Stimulated activated CD4-positive, alpha-beta T cell treated with anti-CD3 and anti-CD28 coated beads, TNF-alpha, amount 100 ng/mL, for 1 hour (primary cell): ENCODE measurements at places on chromosomes 12 and 14.

GRCh38 chr12:2212971-2213869 is 160.4 kb downstream of the CACNA1C start:
- no peak for DNase-seq

DNA sequence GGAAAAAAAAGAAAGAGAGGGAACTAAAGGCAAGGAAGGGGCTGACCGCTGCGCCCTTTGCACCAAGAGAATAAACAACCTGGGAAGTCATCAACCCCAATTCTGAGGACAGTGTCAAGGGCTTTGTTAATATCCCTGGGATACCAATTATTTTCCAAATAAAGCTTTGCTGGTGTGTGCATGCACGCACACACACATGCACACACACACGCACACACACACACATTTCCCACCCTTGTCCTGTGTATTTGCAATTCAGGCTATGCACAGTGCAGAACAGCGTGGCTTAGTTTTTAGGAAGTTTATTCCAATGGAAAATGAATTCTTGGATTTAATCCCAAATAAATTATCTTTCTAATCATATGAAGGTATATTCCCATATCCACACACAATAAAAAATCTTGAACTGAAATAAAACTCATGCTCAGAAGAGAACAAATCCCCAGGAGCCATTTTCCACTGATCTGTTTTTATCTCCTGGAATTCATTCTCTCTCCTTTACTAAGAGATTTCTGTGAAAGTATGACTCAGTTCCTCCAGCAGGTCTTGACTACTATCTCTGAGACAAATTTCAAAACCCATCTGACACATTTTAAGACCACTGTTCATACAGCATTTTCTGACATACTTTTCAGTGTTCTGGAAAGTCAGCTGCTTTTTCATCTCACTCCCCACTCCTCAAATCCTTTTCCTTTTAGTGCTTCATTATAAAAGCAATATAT is 334.4 kb upstream of the ATP2B1 start:
- DNase-seq = no peak

DNA sequence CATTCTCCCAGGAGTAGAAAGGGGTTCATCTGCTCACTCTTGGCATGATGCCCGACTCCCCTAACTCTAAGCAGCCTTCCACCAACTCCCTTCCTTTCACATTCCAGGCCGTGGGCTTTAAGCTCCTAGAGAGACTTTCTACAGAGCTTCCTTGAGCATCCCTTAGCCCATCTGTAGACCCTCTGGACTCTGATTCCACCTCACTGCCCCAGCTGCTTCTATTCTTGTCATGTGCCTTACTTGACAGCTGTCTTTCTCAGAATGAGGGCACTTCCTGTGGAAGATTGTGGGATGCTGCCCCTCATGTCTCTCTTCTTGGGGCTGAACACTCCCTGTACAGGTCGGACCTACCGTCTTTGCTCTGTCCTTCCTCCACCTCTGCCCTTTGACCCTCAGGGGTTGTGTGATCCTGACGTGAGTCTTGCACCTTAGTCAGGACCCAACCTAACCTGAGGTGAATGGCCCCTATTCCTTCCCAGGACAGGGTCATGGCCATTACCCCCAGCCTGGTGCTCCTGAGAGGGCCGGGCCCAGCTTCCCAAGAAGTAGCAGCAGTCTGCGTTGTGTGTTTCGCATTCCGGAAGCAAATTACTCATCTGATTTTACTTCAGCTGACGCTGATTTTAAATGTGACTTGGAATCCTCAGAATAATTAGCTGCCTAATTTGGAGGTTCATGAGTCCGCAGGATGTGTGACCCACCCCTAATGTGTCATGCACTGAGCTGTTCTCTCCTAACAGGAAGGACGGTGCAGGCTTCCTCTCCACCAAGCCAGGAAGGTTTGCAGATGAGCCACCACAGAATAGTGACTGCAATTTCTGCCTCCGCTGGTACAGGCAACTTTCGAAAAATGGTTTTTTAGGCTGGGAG is 2.7 kb upstream of the GALNT6 start:
- no peak for DNase-seq

GRCh38 chr12:128771681-128772080 is 52.1 kb downstream of the SLC15A4 start:
- DNase-seq = no peak

DNA sequence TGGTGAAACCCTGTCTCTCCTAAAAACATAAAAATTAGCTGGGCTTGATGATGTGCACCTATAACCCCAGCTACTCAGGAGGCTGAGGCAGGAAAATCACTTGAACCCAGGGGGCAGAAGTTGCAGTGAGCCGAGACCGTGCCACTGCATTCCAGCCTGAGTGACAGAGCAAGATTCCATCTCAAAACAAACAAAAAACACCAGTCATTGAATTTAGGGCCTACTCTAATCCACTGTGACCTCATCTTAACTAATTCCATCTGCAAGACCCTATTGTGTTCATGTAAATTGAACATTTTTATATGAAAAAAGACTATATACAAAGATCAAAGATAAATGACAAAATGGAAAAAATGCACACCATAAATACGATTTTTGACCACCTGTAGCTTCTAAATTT is 17.8 kb downstream of the KCNMB4 start:
- DNase-seq = no peak

DNA sequence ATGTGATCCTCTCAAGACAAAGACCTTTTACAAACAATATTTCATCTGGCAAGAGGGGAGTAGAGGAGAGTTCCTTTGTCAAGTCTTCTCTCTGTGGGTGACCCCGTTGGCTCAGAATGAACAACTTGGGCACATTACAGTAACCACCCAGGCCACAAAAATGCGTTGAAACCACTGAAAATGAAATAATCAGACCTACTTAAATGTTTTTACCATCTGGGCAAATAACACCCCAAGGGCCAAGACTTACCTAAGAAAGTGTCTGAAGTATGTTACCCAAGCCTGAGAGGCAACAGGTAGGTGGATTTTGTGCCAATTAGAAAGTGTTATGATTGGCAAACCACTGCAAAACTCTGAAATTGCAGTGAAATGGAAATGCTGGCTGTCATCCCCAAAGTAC is 1.3 kb downstream of the TC2N start:
- no peak for DNase-seq

GRCh38 chr12:96256672-96257361 is 62.6 kb downstream of the ELK3 start:
- DNase-seq = no peak

DNA sequence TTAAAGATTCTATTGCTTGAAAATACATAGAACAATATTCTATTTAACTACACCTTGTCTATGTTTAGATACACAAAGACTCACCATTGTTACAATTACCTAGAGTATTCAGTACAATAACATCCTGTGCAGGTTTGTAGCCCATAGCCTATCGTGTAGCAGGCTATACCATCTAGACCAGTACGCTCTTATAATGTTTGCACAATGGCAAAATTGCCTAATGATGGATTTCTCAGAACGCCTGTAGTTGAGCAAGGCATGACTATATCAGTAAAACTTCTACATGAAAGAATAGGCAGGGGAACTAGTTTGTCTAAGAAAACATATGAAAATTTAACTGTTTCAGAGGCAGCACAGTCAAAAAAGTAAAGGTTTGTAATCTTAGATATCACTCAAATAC is 375.9 kb downstream of the DAD1 start:
- no peak for DNase-seq

- no peak for DNase-seq
Observed at GRCh38 chr12:93404961-93405849, 27.5 kb downstream of the NUDT4 start.

DNA sequence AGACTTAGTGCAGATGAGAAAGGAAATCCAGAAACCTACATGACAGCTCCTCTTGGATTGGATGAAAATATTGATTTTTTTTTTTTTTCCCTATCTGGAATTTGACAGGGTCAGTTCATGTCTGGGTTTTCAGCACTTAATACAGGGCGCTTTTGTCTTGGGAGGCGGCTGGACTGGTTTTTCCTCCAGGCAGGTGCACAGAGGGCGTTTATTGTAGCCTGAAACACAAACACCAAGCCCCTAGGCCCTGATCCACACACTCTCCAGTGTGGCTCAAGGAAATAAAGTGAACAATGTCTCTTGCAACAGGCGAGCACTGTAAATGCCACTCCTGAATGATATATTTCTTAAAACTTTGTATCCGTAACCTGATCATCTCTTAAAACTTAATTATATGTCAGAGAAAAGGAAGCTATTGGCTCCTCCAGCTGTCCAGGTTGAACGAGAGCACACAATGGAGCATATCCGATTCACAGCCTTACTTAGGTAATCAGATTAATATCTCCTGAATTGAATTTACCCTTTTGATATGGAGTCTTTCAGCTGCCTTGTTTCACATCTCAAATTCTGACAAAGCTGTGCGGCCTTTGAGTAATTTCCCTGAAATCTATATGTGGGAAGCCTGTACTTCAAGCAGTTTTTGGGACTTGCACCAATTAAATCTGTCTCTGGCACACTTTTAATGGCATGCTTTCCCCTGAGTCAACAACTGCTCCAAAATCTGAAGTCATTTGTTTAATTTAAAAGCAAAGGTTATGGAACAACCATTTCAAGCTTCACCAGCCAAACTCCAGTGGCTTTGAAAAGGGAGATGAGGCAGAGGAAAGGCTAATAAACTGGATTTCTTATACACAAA is 485.7 kb downstream of the ZFP36L1 start:
- DNase-seq = no peak

DNA sequence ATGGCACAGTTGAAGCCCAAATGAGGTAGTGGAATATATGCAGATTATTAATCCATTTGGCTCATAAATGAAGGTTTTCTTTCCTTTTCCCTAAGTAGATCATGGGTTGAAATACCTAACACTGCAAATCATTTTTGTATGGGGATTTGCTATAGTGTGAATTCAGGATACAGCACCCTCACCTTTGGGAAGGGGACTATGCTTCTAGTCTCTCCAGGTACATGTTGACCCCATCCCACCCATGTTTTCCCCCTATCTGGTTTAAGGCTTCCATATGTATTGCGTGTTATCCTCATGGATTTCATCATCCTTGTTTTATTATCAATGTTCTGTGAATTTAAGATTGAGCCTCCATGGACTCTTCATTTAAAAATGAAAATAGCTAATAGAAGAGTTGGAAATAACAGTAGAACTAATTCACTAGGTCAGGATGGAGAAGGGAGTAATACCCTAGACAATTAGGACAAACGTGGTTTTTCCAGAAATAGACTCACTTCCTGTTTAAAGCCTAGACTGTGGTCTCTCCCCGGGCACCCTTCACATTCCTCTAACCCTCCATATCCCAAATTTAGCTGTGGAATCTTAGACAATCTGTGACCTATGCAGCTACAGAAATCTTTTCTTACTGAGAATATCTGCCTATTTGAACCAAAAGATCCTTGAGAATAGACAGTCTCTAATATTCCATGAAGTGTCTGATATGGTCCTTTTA is 56.5 kb downstream of the DAD1 start:
- DNase-seq = no peak

DNA sequence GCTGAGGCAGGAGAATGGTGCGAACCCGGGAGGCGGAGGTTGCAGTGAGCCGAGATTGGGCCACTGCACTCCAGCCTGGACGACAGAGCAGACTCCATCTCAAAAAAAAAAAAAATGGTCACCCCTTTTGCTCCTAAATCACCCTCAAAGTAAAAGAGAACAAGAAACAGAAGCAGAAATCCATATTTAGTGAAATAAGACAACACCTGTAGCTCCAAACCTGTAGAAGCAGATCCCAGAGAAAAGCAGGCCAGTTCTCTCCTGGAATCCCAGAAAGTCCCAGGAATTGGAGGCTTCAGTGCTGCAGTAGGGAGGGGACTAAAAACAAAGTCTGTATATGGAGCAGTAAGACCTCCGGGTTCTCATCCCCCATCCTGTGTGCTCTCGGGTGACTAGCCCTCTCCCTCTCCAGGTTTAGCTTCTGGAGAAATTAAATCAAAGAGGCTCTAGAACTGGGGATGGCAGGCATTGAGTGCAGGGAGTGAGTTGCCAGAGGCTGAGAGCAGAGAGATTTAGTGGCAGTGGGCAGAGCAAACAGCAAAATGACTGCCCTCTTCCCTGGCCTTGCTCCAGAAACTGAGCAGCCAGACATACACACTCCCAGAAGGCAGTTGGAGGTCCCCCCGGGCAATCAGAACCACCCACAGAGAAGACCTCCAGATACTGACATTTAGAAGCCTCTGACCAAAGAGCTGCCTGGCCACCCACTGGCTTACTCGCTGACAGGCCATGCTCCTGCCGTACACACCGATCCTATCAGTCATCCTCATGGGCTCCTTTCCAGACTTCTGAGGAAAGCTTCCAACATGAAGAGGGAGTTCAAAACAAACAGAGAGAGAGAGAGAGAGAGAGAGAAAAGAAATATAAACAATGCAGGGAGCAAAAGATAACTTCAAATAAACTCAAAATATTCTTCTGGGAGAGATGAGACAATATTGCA is 6.3 kb upstream of the MLXIP start:
- DNase-seq = no peak

DNA sequence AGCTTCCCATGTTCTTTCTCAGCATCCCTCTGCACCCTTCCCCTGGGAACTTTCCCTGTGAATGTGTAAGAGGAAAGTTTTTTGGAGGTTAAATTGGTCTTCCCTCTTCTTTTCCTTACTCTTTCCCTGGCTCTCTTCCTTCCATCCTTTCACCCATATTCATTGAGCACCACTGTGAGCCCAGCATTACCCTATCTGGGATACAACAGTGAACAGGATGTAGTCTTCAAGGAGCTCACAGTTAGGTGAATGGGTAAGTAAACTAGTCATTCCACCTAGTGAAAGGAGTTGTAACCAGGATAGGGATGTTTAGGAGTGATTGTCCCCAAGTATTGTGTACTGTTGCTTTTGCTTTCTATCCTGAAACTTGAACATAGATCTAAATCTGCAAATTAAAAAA is 123.8 kb downstream of the MYRFL start:
- no peak for DNase-seq

- DNase-seq = no peak
Observed at GRCh38 chr14:64952598-64953309, 10.2 kb upstream of the GPX2 start.

DNA sequence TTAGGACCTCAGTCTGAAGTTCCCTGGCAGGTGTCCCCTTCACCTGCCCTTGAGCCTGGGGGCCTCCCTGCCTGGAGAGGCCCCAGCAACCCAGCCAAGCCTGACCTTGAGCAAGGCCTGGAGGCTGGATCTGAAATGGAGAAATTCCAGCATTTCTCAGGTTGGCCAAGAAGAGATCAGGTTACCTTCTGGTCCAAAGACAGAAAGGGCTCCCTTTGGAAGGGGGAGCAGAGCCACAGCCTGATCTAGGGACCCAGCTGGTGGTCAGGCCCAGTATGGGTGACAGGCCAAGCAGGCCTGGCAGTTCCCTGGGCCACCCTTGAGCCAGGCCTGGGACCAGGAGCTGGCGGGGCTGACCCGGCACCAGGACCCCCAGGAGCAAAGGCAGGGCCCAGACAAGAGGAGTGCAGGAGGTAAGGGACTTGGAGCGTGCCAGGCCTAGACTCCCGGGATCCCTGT is 82.8 kb downstream of the TNFAIP2 start:
- DNase-seq = no peak

- no peak for DNase-seq
Observed at GRCh38 chr12:108112832-108113556, 16.1 kb upstream of the WSCD2 start.
